Cerebellum (tissue), 4 donors: ENCODE measurements at places on chromosomes 1 and 21. TPM values are rescaled to one million over a fixed set of nuclear protein-coding genes. Genes with fewer than 3 reads are reported as not detected.
A peak's percentile ranks its signal among the peaks of the same experiment; 100 is the strongest.

DNA sequence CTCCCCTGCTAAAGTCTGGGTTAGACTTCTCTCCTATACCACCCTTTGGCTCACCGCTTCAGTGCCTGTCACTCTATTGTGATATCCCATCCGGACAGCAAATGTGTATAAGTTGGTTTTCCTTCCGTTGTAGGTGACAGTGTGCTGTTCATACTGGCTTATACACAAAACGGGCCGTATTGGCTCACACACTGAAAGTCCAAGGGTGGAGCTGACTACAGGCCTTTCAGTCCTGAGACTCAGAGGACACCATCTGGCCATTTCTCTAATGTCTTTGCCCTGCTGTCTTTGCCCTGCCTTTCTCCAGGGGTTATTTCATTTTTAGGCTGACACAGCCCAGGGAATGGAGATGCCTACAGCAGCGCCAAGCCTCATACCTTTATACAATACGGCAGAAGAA, 90.7 kb downstream of the URB2 start:
- DNase-seq: no peak

DNA sequence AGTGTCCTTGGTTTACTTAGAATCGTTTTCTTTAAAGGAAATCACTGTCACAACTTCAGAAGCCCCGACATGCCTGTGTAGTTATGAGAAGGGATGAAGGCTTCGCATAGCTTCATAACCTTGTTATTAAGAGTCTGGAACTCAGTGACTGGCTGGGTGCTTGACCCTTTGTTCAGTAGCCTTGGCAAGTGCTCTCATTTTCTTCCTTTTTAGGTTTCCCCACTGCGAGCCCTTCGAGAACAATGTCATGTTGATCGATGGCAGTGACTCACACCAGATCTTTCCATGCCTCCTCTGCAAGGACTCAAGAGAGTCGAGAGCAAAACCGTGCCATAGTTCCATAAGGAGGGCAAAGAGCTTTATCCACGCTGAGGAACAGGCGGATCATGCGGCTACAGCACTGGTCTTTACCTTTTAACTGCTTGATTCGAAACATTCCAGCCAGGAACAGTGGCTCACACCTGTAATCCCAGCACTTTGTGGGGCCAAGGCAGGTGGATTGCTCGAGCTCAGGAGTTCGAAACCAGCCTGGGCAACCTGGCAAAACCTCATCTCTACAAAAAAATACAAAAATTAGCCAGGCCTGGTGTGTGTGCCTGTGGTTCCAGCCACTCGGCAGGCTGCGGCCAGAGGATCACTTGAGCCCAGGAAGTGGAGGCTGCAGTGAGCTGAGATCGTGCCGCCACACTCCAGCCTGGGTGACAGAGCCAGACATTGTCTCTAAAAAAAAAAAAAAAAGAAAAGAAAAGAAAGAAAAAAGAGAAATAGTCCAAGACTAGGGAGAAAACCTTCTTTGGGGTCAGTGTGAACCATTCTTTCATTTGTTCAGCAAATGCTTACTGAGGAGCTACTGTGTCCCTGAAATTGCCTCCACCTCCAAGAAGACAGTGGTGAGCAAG, 95.4 kb upstream of the ERRFI1 start:
- no peak for DNase-seq

DNA sequence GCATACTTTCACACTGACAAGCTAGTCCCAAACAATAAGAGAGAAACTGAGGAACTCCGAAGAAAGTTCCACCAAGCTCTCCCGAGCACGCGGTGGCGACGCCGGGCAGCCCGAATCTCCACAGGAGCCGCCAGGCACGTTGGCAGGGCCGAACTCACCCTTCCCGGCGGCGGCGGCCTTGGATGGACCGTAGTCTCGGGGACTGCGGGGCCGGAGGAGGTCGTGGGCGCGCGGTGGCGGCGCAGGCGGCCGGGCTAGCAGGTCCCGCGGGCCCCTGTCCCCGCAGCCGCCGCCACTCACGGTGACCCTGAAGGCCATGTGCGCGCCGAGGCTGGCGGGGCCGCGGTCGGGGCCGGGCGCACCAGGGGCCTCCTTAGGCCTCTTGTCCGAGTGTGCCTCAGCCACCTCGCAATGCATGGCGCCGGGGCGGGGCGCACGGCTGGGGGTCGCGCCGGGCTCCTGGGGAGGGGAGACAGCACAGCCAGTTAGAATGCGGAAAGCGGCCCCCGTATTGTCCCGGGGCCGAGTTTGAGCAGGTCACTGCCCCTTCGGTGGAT, 1.2 kb downstream of the GLIS1 start:
- no peak for DNase-seq

DNA sequence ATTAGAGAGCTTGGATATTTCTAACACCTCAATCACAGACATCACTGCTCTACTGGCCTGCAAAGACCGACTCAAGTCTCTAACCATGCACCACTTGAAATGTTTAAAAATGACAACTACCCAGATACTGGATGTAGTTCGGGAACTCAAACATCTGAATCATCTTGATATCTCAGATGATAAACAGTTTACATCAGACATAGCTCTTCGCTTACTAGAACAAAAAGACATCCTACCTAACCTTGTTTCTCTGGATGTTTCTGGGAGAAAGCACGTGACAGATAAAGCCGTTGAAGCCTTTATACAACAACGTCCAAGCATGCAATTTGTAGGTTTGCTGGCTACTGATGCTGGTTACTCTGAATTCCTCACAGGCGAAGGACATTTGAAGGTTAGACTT, 45.1 kb downstream of the ZYG11B start:
- DNase-seq: no peak

DNA sequence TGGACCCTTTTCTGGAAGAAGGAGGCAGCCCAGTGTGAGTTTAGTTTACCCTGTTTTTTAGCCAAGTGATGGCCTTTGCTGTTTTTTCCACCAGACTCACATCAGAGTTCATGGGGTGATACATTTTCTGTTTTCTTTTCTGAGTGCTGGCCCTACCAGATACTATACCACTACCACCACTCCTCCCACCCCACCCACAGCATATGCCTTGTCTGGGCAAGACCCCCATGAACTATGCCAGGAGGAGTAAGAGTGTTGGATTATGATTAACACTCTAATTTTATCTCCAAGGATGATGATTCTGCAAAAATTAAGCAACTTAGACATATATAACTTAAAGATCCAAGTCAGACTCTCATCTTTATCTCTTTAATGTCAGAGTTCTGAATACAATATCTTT, 26.1 kb downstream of the FABP3 start:
- DNase-seq: no peak

GRCh38 chr1:21383785-21384401, 56.0 kb upstream of the NBPF3 start:
- DNase-seq: no peak

- DNase-seq: no peak
Measured at GRCh38 chr1:125087247-125087646, 3902.5 kb downstream of the SRGAP2C start.

DNA sequence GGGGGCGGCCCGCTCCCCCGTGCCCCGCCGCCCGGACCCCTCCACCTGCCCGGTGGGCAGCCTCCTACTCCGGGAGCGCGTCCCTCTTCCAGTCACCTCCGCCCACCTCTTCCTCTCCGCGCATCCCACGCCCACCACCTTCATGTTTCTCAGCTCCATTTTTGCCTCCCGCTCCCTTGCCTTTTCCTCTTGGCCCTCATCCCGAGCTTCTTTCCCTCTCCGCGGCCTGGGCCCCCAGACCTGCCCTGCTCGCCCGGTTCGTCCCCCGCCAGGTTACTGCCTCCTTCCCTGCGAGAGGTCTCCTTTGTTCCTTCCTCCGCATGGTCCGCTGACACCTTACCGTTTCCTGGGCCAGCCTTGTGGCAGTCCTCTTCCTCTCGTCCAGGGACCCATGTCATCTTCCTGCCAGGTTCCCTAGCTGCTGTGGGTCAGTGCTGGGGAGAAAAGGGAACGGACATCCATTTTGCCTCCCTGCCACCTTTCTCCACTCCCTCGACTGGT, 563 bp downstream of the QSOX1 start:
- DNase-seq: peak; percentile 35

- DNase-seq: no peak
Measured at GRCh38 chr1:241560146-241560848, 28.1 kb downstream of the KMO start.

The LCE1E gene
- total RNA-seq: not detected

GRCh38 chr1:99331083-99331482, 66.8 kb downstream of the PLPPR4 start:
- DNase-seq: no peak

GRCh38 chr1:62588000-62588399, 9.3 kb upstream of the ANGPTL3 start:
- no peak for DNase-seq

DNA sequence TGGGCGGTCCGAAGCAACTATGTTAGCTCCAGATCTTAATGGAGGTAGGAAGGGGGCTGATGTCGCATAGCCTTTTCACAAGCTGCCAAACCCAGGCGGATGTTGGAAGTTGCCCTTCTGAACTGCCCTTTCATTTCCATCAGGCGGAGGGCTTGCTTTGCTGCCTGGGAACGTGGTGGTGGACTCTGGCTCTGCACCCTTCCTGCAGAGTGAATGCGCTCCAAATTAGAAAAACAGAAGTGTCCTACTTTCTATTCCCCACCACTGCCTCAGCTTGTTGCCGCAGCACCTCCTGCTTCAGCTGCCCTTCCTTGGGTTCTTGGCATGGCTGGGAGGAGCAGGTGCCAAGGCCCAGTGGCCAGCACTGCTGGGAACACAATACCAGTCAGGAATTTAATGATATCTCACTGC, 60.6 kb downstream of the AK4 start:
- DNase-seq: peak; percentile 44

The FCRL4 gene
- total RNA-seq: not detected

GRCh38 chr1:204211046-204211445, 2.7 kb downstream of the GOLT1A start:
- DNase-seq: no peak

- DNase-seq: peak; percentile 24
Measured at GRCh38 chr21:34367320-34367935, 3.6 kb downstream of the KCNE2 start.

The TRIM58 gene
- 6.1 TPM for total RNA-seq

The OR2M5 gene
- not detected for total RNA-seq

DNA sequence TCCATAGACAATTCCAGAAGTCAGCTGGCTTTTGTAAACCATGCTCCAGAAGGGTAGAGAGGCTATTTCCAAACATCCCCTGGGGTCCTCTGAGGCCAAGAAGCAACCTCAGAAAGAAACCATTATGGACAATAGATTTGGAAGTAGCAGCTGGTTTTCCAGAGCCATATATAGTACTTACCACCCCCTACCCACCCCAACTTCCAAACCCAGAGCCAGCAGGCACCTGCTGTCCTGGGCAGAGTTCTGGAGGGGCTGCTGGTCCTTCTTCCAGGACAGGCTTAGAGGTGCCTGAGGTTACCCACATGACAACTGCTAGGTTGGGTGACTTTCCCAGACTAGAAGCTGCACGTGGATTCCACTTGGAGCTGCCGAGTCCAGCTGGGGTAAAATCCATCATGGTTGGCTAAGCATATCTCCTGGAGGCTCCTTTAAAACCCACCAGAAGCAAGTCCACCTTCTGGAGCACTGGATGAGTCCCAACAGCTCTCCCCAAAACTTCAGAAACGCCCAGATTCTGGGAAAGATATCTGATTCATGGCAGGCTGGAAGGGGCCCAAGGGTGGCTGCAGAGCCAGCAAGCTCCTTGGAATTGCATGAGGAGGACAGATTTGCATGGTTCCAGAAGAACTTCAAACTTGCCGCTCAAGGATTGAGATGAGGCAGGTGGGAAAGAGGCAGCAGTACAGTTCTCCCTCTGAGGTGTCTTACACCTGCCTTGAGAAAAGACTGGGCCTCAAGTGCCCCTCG, 5.8 kb downstream of the MYCL start:
- no peak for DNase-seq

DNA sequence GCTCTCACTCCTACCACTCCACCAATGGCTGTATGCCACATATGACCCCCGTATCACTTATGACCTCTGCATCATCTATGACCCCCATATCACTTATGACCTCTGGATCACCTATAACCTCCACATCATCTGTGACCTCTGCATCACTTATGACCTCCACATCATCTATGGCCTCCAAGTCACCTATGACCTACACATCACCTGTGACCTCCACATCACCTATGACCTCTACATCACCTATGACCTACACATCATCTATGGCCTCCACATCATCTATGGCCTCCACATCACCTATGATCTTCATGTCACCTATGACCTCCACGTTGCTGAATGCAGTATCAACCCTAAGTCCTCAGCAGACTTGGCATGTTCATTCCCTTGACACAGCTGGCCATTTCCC, 271.2 kb downstream of the MATN1 start:
- DNase-seq: no peak

- no peak for DNase-seq
Measured at GRCh38 chr1:17251701-17252376, 2.9 kb downstream of the PADI3 start.

DNA sequence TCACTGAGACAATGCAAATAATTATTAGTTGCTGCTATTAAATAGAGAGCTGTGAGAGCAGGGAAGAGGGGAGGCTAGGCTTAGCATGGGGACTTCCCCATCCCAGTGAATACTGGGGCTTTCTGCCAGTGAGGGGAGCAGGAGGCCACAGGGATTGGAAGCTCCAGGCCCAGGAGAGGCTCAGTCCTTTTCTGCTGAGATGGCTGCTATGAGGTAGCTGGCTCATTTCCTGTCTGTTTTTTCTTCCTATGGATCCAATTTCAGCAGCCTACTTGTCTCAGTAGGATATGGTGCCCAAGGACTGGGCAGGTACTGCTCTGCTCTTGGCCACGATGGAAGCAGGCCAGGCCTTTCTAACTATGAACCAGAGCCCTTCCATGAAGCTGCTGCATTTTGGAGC, 10.0 kb downstream of the STMN1 start:
- peak; percentile 33 for DNase-seq

DNA sequence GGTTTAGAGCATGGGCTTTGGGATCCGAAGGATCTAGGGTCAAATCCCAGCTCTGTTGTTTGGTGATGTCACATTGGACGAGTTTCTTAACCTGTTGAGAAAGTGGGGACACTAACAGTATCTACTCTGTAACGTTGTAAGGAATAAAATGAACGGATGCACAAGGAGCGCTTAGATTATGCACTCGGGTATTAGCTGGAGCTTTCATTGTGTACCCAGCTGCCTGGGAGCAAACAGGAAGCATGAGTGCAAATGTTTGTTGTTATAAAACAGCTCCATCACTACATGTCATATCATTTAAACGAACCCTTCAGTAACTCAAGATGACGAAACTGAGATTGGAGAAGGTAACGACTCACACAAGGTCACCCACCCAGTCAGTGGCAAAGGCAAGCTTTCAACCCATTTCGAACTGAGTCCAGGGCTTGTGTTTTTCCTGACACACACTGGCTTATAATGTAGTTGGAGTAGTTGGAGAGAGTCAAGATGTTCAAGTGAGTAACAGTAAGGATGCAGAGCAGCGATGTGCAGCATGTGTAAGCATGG, 16.2 kb upstream of the SLC6A17 start:
- no peak for DNase-seq

The CCDC17 gene
- total RNA-seq: 1.00 TPM

DNA sequence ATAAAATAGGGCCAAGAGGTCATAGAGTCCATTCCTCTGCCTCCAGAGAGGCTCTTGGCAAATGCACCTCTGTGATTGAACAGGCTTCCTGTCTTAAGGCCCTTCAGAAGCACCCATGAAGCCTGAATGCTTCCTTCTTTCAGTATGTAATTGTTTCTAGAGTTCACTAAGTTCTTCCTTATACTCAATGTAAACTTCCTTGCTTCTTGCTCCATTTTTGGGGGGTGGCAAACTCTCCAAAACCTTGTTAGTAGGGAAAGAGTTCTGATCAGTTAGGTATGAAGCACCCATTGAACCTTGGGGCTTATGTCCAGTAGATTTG, 102.3 kb upstream of the LPGAT1 start:
- no peak for DNase-seq
